NCI-H1930 (cell line): ENCODE measurements at places on chromosomes 16 and 17.

DNA sequence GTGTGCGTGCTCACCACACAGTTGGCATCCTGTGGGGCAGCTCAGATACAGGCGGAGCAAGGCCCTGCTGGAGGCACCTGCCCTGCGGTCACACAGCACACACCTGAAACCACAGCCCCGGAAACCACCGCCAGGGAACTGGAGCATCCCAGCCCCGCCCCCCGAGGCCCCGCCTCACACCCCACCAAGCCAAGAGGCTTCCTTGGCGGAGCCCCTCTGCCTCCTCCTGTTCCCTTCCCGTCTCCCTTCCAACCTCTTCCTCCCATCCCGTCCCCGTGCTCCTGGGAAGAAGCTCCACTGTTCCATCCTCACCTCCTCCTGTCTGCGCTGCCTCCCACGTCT lies 205.5 kb downstream of the NTN1 start:
- DNase-seq: no peak

DNA sequence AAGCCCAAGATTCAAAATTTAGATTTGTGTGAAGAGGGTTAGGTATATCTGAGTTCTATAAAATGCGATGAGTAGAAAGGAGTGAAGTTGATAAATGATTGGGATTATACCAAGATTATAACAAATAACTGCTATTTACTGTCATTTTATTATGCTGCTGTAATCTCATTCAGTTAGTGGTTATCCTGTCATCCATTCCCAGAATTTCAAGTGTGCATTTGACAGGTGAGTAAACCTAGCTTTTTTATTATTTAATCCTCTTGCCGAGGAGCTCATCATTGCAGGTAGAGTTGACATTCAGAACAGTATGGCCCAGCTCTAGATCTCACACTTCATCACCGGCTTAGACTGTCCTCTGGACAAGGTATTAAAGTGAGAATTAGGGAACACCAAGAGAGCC lies 1146.2 kb downstream of the CDH11 start:
- DNase-seq: no peak

- DNase-seq: no peak
These were observed 12.1 kb upstream of the USP36 start for GRCh38 chr17:78852709-78853121.

GRCh38 chr17:68390888-68391545 lies 66.3 kb downstream of the WIPI1 start:
- DNase-seq: no peak

DNA sequence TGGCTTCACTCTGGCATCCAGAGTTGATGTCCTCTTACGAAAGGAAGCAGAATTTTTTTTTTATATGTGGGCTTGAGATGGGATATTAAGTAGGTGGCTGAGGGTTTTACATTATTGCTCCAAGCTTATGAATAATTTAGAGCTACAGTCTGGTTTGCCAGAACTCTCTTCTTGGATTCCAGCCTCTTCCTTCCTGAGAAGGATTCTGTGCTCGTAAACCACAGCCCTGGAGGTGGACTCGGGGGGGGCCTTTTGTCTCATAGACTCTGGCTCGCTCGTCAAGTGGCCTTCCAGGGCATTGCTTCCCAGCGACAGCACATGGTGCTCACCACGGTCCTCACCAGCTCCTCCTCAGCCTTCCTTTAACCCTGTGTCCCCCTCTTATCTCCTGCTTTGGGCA lies 43.2 kb downstream of the TMEM11 start:
- no peak for DNase-seq

DNA sequence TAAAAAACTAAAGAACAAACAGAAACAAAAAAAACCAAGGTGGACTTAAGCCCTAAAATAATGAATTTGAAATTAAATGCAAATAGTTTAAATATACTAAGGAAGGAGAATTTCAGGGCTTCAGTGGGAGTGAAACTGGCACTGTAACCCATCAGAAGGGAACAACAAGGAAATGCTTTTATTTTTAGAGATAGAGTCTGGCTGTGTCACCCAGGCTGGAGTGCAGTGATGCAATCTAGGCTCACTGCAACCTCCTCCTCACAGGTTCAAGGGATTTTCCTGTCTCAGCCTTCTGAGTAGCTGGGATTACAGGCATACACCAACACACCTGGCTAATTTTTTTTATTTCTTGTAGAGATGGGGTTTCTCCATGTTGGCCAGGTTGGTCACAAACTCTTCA lies 625.2 kb upstream of the CDH8 start:
- no peak for DNase-seq

DNA sequence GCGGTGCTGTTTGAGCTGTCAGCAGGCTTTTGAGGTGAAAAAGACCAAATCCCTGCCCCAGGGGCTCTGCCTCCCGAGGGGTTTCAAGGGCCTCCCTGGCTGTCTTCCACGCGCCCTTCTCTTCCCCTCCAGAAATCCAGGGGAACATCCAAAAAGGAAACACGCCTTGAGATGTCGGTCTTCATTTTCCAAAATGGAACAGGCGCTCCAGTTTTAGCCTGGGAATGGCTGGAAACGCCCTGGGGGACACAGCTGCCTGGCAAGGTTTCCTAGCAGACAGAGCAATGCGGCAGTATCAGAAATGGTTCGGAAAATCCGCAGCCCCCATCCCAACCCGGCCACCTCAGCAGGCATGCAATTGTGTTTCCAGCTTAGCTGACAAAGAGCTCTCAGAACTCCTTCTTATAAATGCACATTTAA lies 16.6 kb upstream of the LITAF start:
- no peak for DNase-seq

DNA sequence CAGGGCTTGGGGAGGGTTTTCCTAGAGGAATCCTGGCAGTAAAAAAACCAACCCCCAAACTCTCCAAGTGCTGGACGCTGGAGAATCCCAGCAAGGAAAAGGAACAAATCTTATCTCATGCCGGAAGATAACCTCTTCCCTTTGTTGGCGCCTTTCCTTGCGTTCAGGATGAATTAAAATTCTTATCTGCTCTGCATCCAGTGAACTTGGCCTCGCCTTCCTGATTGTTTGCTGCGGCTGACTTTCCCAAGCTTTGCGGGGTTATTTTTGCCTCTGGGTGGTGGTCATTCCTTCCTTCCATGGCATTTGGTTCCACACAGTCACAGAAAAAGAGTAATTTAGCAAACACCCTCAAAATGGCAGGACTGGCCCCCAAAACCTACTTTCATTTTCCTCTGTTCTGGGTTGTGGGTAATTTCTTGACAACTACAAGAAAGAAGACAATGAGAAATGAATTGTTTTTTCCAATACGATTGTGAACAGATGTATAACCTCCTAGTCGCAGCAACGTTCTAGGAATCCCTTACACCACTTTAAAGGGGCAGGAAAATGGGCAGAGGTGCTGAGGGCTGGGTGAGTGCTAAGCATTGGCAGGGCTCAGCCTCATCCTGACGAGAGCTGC lies 77.8 kb downstream of the MRC2 start:
- no peak for DNase-seq

DNA sequence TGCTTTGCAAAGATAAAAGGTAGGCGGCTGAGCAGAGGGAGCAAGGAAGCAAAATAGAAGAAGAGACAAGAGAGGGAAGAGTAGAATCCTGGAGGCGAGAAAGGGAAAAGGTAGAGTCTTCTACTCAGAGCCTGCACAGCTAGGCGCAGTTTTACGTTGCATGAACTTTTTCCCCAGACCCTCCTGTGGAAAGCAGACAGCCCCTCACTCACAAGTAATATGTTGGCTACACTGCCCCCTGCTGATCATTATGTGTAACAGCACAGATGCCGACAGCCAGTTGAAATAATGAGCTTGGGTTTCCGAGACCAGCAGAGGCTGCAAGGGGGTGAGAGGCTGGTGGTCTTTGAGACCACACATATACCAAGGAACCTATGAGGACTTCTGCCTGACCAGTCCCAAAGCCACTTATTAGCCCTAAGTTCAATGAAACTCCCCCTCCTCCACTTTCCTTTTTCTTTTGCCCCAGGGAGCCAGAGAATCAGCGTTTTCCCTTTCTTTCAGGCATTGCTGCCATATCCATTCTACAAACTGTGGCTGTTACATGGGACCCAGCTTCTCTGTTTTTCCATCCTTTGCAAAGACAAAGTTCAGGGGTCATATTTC lies 22.5 kb upstream of the CMTR2 start:
- no peak for DNase-seq

DNA sequence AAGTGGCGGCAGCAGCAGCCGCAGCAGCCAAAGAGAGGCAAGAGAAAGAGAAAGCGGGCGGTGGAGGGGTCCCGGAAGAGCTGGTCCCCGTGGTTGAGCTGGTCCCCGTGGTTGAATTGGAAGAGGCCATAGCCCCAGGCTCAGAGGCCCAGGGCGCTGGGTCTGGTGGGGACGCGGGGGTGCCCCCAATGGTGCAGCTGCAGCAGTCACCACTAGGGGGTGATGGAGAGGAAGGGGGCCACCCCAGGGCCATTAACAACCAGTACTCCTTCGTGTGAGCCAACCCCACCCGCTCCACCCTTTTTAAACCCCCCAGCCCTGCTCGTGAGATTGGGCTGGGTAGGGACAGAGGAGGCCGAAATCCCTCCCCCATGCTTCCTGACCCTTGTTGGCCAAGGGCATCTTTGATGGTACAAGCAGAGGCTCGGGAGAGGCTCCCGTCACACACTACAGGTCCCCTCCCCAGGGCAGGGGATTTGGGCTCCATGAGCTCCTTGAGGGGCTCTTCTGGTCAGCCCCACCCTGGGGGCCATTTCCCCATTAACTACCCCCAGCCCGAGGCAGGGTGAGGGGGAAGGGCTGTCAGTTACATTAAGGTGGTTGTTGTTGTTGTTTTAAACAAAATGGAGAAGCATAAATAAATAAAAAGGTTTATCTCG lies 4.6 kb upstream of the ATP2A1 start:
- no peak for DNase-seq

DNA sequence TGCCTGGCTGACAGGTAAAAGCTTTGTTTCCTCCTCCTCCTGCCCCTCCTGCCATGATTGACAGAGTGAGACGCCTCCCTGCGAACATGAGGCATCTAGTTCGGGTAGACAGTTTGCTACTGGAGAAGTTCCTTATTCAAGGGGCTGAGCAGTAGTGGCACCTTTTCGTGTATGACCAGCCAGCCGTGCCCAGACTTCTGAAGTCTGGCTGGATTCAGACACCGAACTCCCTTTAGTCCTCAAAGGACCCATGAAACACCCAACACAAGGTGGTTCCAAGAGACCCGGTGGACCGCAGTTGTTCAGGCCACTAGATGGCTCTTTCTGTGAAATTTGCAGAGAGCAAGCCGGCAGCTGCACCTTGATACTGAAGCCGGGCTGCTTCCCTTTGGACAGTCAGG lies 192.8 kb downstream of the XYLT1 start:
- DNase-seq: no peak
